ENCODE measurements at places on chromosomes 2 and 18. TPM values are rescaled to one million over a fixed set of nuclear protein-coding genes. Genes with fewer than 3 reads are reported as not detected.

The LYG2 gene
- total RNA-seq, result not detected

The NAT8 gene
- not detected for total RNA-seq

The HNRNPLL gene
- 54.4 TPM for total RNA-seq

The WDCP gene
- 17.6 TPM for total RNA-seq

The GPAT2 gene
- 12.6 TPM for total RNA-seq

The ACKR3 gene
- total RNA-seq, result 0.49 TPM

The CHAC2 gene
- 12.4 TPM for total RNA-seq

DNA sequence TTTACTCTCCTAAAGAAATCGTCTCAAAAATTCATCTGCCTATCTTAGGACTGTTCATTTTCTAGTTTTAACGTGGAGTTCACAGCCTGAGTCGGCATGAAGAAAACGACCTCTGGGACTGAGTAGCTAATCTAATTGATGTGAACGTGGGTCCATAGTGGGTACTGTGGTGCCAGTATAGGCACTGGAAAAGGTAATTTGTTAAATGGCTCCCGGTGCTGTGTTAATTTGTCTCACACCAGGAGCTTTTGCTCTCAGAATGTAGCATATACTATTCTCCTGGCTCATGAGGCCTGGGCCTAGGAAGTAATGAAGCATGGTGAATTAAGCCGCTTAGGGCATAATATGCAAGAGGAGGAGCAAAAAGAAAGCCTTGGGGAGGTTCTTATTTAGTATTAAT, 414.4 kb upstream of the NXPH2 start:
- H3K4me3 ChIP-seq, result no peak overlapping the region
- no peak for DNase-seq
- H3K36me3 ChIP-seq, result no peaks in the 10 kb centered on the region
- H3K27me3 ChIP-seq, result no peaks in the 10 kb centered on the region
- no peak overlapping the region for H3K27ac ChIP-seq
- H3K4me1 ChIP-seq, result no peaks in the 10 kb centered on the region

DNA sequence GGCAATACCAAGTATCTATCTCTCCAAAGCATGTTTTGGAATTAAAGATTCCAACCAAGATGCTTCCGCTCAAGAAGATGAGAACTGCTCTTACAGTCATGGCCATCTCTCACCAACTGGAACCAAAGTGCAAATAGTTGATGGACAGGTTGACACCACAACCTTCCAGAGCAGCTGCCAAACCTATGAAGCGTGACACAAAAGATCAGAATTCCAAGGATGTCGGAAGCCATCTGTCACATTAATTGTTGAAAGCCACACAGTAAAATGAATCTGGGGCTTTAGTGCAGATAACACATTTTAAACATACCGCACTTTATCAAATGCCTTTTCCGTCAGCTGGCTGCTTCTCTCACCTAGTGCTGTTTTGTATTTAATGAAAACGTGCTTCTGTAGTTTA, 195.7 kb downstream of the CDH20 start:
- H3K4me1 ChIP-seq, result no peaks in the 10 kb centered on the region
- H3K4me3 ChIP-seq, result no peak overlapping the region
- DNase-seq, result no peak
- no peak overlapping the region for H3K27ac ChIP-seq
- H3K36me3 ChIP-seq, result no peaks in the 10 kb centered on the region

DNA sequence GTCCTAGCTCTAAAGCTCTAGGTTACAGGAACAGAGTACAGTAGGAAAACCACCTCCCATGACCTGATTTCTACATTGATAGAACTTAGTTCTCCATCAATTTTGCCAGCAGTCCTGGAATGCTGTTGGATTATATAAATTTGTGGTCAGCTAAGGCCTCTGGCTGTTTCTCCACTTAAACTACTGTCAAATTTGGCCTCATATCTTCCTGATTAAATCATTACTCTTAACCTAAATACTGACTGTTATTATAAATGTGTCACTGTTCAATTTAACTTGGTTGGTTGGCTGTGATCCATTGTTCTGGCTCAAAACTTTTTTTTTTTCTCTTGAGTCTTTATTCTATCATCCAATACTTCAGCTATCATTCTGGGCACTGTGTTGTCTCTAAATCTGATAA, 71.2 kb downstream of the TGFA start:
- H3K27me3 ChIP-seq, result no peaks in the 10 kb centered on the region
- no peaks in the 10 kb centered on the region for H3K36me3 ChIP-seq
- no peak for DNase-seq
- no peak overlapping the region for H3K27ac ChIP-seq

DNA sequence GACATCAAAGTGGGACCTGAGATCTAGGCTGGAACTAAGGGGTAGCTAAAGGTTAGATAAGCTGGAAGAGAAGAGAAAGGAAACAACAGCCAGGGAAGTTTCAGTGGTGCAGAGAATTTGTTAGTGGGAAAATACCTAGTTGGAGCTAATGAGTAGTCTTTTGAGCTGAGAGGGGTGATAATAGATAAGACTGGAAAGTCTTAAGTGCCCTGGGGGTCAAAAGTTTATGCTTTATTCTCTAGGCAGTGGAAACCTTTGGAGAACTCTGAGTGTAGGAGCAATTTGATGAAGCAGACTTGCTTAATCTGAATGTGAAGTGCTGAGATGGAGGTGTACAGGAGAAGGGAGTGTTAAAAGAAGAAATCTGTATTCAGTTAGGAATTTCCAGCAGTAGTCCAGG, 90.8 kb downstream of the CPS1 start:
- no peak overlapping the region for H3K27ac ChIP-seq
- no peaks in the 10 kb centered on the region for H3K4me1 ChIP-seq
- no peaks in the 10 kb centered on the region for H3K36me3 ChIP-seq
- no peak for DNase-seq

DNA sequence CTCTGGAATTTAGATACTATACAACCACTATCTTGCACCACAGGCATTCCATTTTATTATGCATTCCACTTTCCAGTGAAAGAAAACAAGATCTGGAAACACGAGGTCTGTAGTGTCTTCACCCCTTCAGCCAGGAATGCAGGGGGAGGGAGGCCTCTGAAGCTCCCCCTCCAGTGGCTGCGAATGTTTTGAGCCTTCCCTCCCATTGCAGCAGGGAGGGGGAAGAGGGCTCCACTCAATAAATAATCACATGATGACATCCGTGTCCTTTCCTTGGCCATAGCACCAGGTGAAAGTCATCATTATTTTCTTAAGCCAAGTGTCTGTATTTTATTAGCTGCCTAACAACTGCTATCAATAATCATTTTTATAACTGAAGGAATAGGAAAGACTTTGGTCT, 38.6 kb downstream of the ALPK2 start:
- no peak for DNase-seq
- H3K36me3 ChIP-seq, result no peaks in the 10 kb centered on the region
- H3K27me3 ChIP-seq, result no peaks in the 10 kb centered on the region

GRCh38 chr2:70115646-70116442, 28.6 kb downstream of the PCBP1 start:
- peak; percentile 39 for DNase-seq
- no peaks in the 10 kb centered on the region for H3K36me3 ChIP-seq
- H3K27me3 ChIP-seq, result no peaks in the 10 kb centered on the region
- peaks cover 46% of the 10 kb centered on the region for H3K4me1 ChIP-seq
- H3K4me3 ChIP-seq, result no peak overlapping the region
- peak overlapping the region; percentile 24 for H3K27ac ChIP-seq

DNA sequence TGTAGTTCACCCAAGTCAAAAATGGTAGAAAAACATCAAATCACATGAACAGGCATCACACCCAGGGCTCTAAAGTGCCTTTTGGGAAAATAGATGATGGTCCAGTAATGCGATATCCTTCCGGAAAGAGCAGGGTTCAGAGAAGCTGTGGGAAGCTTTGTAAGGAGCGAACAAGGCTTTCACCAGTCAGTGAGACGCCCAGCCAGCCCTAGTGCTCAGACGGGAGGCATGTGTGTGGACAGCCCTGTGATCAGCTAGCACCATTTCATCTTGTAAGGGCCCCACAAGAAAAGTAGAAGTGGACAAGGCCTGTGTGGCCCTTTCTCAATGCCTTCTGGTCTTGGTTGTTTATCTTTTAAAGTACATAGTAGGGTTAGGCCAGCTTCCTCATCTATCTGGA, 76.1 kb downstream of the SMIM21 start:
- peaks cover 4% of the 10 kb centered on the region for H3K36me3 ChIP-seq
- H3K4me1 ChIP-seq, result no peaks in the 10 kb centered on the region
- H3K27ac ChIP-seq, result no peak overlapping the region
- no peak overlapping the region for H3K4me3 ChIP-seq
- H3K27me3 ChIP-seq, result peaks cover 3% of the 10 kb centered on the region

GRCh38 chr2:144834998-144835633, 315.2 kb upstream of the ZEB2 start:
- H3K27ac ChIP-seq, result no peak overlapping the region
- H3K4me1 ChIP-seq, result no peaks in the 10 kb centered on the region
- H3K4me3 ChIP-seq, result no peak overlapping the region
- no peaks in the 10 kb centered on the region for H3K36me3 ChIP-seq
- DNase-seq, result no peak

GRCh38 chr2:15271941-15272542, 289.1 kb downstream of the NBAS start:
- H3K27me3 ChIP-seq, result no peaks in the 10 kb centered on the region
- no peak overlapping the region for H3K4me3 ChIP-seq
- no peak overlapping the region for H3K27ac ChIP-seq
- DNase-seq, result no peak
- peaks cover 38% of the 10 kb centered on the region for H3K36me3 ChIP-seq
- no peaks in the 10 kb centered on the region for H3K4me1 ChIP-seq

DNA sequence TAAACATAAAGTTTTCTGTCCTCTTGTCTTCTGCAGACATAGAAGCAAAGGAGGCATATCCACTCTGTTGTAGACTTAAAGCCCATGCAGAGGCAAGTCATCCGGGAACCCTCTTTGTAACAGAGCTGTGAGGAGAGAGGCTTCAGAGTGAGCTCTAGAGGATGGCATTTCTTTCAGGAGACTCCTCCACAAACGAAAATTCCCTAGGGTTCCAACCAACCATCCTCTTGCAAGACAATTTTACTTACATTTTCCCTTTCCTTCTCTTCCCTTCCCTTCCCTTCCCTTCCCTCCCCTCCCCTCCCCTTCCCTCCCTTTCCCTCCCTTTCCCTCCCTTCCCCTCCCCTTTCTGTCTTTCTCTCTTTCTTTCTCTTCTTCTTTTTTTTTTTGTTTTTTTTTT, 446.3 kb upstream of the MAP2 start:
- no peak overlapping the region for H3K4me3 ChIP-seq
- no peaks in the 10 kb centered on the region for H3K4me1 ChIP-seq
- H3K27me3 ChIP-seq, result no peaks in the 10 kb centered on the region
- H3K27ac ChIP-seq, result no peak overlapping the region
- no peak for DNase-seq
- H3K36me3 ChIP-seq, result no peaks in the 10 kb centered on the region

DNA sequence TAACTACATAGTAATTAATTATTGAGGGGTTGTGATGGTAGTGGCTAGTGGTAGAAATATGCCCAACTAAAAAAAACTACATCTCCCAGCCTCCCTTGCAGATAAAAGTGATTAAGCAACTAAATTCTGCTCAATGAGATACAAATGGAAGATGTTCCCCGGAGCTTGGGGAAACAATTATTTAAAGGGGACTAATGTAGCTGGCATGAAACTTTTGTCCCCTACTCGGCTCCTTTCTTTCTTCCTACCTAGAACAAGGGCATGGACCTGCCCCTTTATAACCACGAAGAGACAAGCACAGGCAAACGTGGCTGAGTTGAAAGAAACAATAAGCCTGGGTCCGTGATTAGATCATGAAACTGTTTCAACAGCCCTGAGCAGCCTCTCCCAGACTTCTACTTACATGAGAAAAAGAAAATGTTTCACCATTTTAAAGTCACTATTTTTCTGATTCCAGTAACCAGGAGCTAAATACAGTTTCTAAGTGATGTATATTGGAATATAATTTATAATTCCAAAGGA, 236.9 kb downstream of the SCG2 start:
- H3K36me3 ChIP-seq, result no peaks in the 10 kb centered on the region
- H3K27ac ChIP-seq, result no peak overlapping the region

GRCh38 chr2:219603771-219604170, 6.1 kb downstream of the STK11IP start:
- H3K27me3 ChIP-seq, result no peaks in the 10 kb centered on the region
- no peak overlapping the region for H3K4me3 ChIP-seq
- no peak for DNase-seq
- H3K4me1 ChIP-seq, result peaks cover 2% of the 10 kb centered on the region
- no peak overlapping the region for H3K27ac ChIP-seq

DNA sequence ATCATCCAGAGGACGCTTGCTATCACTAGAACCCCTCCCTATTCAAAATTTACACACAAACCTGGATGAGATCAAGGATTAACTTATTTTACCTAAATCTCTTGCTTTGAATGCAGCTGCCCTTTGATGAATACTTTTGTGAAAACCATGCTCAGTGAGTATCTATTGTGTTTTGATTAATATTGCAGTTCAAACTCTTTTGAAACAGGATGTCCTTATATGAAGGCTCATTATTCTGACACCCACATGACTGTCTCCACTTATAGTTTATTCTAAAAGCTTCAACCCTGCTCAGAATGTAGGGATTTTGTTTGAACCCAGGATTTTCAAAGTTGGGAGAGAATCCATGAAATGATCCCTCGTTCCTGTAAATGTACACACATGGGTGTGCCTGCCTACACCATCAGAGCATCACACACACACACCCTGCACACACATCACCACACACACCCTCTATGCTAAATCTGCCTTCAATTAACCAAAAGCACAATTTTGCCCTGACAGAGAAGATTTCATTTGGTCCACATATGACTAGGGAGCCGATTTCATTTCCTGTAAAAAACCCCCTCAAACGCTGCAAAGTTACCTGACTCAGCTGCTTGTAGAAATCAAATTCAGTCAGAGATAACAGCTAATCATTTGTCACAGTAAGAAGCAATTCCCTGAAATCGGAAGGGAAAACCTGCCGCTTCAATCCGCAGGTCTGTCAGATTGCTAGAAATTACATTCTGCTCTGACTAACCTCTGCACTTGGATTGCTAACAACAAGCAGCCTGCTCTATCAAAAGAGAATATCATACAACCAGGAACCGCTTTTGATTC, 65.2 kb downstream of the ZEB2 start:
- no peak overlapping the region for H3K4me3 ChIP-seq
- peak; percentile 21 for DNase-seq
- H3K27me3 ChIP-seq, result peaks cover 33% of the 10 kb centered on the region
- H3K27ac ChIP-seq, result no peak overlapping the region
- no peaks in the 10 kb centered on the region for H3K36me3 ChIP-seq

- H3K27me3 ChIP-seq, result no peaks in the 10 kb centered on the region
- DNase-seq, result no peak
- H3K4me1 ChIP-seq, result no peaks in the 10 kb centered on the region
- H3K27ac ChIP-seq, result no peak overlapping the region
Observed at GRCh38 chr2:211994806-211995205, 543.8 kb downstream of the ERBB4 start.

- H3K27ac ChIP-seq, result no peak overlapping the region
- no peaks in the 10 kb centered on the region for H3K36me3 ChIP-seq
- H3K27me3 ChIP-seq, result peaks cover 5% of the 10 kb centered on the region
- DNase-seq, result no peak
- no peaks in the 10 kb centered on the region for H3K4me1 ChIP-seq
Observed at GRCh38 chr2:215487002-215487372, 51.1 kb upstream of the FN1 start.

- H3K27me3 ChIP-seq, result peaks cover 55% of the 10 kb centered on the region
- peaks cover 17% of the 10 kb centered on the region for H3K4me1 ChIP-seq
- H3K36me3 ChIP-seq, result no peaks in the 10 kb centered on the region
- H3K4me3 ChIP-seq, result no peak overlapping the region
Observed at GRCh38 chr18:78983512-78983911, 3.9 kb downstream of the SALL3 start.
